8988T (cell line): ENCODE measurements at places on chromosomes 2 and 18.

DNA sequence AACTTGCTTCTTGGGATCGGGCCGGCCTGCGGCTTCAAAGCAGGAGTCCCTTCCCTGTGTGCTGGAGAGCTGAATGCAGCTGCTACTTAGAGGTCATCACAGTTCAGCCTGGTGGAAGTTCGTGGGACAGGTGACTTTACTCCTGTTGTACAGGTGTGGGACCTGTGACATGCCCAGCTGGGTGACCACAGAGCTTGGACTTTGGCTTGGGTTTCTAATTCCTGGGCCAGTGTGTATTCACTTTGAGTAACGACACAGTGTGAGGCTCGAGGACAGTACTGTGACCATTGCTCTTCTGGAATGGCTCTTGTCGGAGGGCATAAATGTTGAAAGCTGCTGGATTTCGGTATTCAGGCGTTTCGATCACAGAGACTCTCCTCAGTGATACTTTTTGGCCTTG, 114.5 kb downstream of the STPG4 start:
- DNase-seq, result no peak

DNA sequence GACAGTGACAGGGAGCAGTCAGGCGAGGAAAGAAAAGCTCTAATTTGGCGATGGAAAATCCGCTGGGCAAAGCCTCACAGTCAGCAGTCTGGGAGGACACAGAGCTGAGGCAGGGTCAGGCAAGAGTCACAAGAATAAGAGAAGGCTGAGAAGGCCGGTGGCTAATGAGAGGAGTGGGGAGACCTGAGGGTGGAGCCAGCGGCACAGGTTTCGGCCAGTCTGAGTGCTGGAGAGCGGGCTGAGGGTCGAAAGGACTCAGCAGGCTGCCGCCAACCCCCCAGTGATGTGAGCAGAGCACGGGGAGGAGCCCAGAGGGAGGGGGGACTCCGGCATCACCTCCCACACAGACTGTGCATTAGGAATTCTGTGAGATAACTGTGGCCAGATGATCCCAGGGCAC, 500.6 kb upstream of the MYT1L start:
- DNase-seq, result no peak

- DNase-seq, result no peak
Measured at GRCh38 chr2:5145801-5146200, 546.4 kb upstream of the SOX11 start.

DNA sequence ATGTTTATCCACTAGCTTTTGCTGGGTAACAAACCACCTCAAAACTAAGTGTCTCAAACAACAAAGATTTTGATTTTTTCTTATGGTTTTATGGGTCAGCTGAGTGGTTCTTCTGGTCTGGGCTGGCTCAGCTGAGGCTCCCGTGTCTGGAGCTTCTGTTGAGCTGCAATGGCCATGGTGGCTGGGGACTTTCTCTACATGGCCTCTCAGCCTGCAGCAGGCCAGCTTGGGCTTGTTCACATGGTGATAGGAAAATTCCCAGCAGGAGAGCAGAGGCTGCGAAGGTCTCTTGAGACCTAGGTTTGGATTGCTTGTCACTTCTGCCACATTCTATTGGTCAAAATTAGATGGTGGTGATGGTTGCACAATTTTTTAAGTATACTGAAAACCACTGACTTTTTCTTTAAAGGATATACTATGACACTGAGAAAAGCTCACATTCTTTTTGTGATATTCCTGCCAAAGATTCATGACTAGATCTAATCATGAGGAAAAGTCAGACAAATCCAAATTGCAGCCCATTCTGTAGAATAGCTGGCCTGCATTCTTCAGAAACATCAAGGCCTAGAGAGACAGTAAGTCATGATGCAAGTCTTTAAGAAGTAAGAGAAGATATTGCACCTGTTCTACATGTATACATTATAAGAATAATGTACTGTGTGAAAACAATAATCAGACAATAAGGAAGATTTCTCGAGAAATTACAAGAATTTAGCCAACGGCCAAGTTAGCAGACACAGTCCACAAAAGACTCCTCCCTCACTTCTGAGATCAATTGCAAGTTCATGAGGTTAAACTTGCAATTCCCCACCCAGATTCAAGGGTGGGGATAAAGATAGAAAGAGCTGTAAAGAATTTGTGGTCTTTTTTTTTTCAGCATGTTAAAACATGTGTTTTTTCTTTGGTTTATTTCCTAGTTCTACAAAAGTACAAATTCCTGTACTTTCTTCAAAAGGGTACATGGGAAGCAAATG, 35.0 kb upstream of the IL1R2 start:
- no peak for DNase-seq

GRCh38 chr2:71925268-71926088, 222.2 kb downstream of the CYP26B1 start:
- no peak for DNase-seq

DNA sequence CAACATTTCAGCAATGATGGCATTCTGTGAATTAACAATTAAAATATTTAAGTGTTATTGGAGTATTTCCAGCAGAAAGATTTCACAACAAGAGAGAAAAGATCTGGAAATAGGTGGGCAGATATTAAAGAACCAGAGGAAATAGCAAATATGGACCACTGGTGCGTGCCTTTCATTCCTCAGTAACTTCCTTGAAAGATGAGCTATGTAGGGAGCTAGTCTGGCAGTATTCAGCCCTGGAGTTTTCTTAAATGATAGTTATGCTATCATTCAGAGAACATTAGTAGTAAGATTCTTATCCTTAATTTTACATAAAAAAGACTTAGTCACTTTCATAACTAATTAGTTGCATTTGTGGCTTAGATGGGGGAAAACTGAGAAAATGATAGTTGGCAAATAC, 41.5 kb downstream of the TANC1 start:
- no peak for DNase-seq

DNA sequence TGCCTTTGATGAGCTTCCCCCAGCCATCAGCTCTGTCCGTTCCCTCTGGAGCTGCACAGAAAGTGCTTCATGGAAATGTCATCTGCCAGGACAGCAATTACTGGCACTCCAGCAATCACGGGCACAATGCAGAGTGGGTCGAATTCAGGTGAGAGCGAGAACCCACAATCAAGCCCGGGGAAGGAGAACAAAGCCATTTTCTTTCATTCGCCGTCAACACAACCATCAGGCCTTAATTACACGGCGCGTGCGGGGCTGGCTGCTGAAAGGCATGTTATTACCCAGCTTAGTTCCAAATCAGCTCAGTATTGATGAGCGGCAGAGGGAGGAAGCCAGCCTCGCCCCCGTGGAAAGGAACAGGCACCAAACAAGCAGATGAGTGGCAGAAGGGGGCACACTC, 143.9 kb downstream of the MYT1L start:
- DNase-seq, result no peak

DNA sequence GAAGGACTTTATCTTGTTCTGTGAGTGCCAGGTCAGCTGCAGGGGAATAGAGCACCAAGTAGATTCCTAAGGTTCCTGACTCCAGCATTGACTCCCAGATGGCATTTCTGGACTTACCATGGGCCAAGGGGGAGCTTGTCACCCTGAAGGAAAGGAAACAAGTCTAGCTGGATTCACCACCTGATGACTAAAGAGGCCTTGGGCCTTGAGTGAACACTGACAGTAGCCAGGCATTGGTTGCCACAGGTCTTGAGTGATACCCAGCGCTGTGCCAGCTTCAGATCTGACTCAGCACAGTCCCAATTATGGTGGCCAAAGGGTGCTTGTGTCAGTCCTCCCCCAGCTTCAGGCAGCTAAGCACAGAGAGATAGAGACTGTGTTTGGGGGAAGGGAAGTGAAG, 40.1 kb upstream of the CAPN13 start:
- DNase-seq, result no peak

DNA sequence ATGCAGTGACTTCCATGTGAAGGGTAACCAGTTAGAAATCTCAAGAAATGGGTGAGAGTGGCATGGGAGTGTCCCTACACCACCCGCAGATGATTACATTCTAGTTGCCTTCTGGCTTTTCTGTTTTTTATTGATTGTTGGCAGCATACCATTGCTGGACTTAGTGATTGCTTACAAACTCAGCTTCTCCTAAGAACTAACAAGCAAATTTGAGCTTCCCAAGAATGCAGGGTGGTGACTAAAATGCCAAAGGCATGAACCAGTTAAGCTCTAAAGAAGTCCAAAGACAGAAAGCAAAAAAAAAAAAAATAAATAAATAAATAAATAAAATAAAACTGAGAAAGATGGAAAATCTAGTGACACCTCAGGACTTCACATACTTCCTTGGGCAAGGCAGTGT, 245.5 kb upstream of the PARD3B start:
- DNase-seq, result no peak

DNA sequence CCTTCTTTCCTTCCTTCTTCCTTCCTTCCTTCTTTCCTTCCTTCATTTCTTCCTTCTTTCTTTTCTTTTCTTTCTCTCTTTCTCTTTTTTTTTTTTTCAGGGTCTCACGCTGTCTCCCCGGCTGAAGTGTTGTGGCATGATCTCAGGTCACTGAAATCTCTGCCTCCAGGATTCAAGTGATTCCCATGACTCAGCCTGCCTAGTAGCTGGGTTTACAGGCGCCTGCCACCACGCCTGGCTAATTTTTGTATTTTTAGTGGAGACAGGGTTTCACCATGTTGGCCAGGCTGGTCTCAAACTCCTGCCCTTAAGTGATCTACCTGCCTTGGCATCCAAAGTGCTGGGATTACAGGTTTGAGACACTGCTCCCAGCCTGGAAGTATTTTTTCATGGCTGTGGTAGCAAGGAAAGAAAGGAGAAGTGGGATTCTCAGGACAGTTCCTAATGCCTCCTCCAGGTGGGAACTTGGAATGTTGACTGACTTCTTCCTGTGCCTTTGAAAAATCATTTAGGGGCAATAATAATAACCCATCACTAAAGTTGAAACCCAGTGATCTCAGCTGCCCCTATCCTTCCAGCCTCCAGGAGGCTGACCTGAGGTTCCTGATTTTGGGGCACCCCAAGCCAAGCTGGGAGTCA, 89.3 kb upstream of the CELF4 start:
- no peak for DNase-seq

GRCh38 chr2:225971433-225971832, 571.9 kb downstream of the NYAP2 start:
- DNase-seq, result no peak

GRCh38 chr18:23565916-23566547, 20.3 kb downstream of the NPC1 start:
- no peak for DNase-seq

DNA sequence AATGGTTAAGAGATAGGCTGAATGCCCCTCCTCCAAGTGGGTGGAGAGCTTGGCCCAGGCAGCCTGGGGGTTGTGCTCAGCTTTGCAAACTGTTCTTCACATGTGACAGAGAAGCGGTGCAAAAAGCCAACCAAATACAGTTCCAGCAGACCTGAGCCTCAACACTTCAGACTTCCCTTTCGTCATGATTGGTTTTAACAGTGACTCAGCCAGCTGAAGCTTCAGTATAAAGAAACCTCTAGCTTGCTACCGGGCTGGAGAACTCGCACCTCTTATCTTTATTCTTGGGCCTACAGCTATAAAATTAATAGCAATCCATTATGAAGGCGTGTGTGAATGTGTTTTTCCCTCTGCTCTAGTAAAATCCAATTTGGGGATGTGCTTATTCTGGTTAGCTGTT, 20.0 kb downstream of the SETBP1 start:
- no peak for DNase-seq
